ENCODE measurements at places on chromosomes 7 and 10. TPM values are rescaled to one million over a fixed set of nuclear protein-coding genes. Genes with fewer than 3 reads are reported as not detected.

- H3K4me3 ChIP-seq: no peak overlapping the region
- H3K27ac ChIP-seq: no peak overlapping the region
- H3K27me3 ChIP-seq: peaks cover 1% of the 10 kb centered on the region
Measured at GRCh38 chr10:94493463-94493862, 52.1 kb upstream of the HELLS start.

- no peak for DNase-seq
- no peak within 1 kb of the TSS for H3K27ac ChIP-seq
- no peaks in the 10 kb centered on the region for H3K36me3 ChIP-seq
- H3K4me1 ChIP-seq: no peaks in the 10 kb centered on the region
- peaks cover 1% of the 10 kb centered on the region for H3K27me3 ChIP-seq
Measured at GRCh38 chr7:123199883-123200282, at the start of gene SLC13A1. SLC13A1 (minus strand) TSS chr7:123199969; CDS start chr7:123199946, 23 bp downstream.

DNA sequence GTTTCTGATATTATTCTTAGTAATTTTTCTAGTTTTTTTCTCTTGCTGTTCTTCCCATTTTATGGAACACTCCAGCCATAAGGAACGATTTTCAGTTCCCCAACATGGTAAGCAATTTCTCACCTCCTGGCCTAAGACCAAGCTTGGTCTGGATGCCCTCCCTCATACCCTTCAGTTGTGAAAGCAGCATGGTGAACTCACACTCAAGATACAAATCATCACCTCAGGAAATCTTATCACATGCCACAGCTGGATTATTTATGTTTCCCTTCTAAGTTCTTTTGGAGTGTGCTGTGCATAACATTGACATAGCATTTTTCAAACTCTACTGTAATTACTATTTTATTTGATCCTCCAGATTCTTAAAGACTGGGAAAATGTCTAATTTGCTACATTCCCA is 216.6 kb downstream of the AGMO start:
- H3K4me1 ChIP-seq: no peaks in the 10 kb centered on the region
- H3K36me3 ChIP-seq: no peaks in the 10 kb centered on the region
- peaks cover 1% of the 10 kb centered on the region for H3K27me3 ChIP-seq
- no peak for DNase-seq

- H3K27ac ChIP-seq: no peak overlapping the region
- DNase-seq: no peak
- peaks cover 6% of the 10 kb centered on the region for H3K4me1 ChIP-seq
- peak overlapping the region; percentile 86 for H3K4me3 ChIP-seq
- H3K27me3 ChIP-seq: peaks cover 4% of the 10 kb centered on the region
Measured at GRCh38 chr10:3173171-3173878, 743 bp upstream of the PITRM1 start.

- no peak for DNase-seq
- no peak overlapping the region for H3K4me3 ChIP-seq
- H3K4me1 ChIP-seq: no peaks in the 10 kb centered on the region
- no peaks in the 10 kb centered on the region for H3K36me3 ChIP-seq
- H3K27ac ChIP-seq: no peak overlapping the region
Measured at GRCh38 chr7:121313793-121314676, 14.8 kb upstream of the WNT16 start.

DNA sequence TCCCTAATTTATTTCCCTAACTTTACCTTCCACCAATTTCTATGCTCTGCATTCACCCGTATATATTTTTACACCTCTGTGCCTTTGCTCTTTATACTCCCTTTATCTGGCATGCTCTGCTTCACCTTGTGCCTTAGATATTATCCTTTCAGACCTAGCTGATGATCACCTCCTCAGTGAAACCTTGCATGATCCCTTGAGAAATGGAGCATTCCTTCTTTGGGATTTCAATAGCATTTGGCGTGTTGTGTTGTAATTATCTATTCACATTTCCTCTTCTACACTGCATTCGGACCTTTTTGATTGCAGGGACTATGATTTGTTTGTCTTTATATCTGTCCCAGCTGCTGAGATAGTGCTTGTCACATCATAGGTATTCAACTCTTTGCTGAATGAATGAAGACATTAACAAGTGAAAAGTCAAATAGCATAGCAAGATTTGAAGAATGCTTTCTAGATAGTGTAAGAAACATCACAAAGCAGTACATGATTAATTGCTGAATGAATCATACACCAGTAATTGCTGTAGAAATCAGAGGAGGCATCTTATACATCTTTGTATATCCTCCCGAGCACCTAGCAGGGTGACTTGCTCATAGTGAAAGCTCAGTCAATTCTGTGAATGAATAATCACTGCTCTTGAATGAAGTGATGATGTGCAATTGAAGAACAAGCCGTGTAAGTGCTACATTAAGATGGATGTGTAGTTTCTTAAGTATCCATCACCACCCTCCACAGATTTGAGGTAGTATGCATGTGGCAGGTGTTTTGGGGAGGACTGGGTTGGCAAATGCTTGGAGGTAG is 2.0 kb upstream of the TM9SF3 start:
- no peak for DNase-seq
- H3K27ac ChIP-seq: no peak overlapping the region
- peaks cover 5% of the 10 kb centered on the region for H3K36me3 ChIP-seq
- H3K27me3 ChIP-seq: peaks cover 10% of the 10 kb centered on the region
- H3K4me3 ChIP-seq: no peak overlapping the region

DNA sequence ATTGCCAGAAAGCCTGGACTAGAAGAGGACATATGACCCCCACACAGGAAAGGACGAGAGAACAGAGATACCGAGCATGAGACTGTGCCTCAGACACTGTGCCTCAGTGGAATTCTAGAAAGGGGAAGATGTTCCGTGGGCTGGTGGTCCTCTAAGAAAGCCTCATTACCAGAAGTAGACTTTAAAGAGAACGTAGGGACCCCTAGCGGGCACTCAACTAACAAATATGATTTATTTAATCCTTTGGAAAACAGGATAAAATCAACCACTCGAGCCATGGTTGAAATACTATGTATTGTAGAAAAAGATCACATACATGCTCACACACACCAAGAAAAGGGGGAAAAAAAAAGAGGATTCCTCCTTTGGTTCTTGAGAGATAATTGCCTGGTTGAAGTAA is 701.2 kb upstream of the SORCS1 start:
- no peaks in the 10 kb centered on the region for H3K4me1 ChIP-seq
- H3K4me3 ChIP-seq: no peak overlapping the region
- H3K36me3 ChIP-seq: no peaks in the 10 kb centered on the region
- H3K27me3 ChIP-seq: no peaks in the 10 kb centered on the region
- DNase-seq: no peak

GRCh38 chr10:72309290-72310240 is 35.8 kb downstream of the DDIT4 start:
- H3K4me3 ChIP-seq: no peak overlapping the region
- H3K27ac ChIP-seq: peak overlapping the region; percentile 13
- no peak for DNase-seq
- peaks cover 27% of the 10 kb centered on the region for H3K4me1 ChIP-seq
- H3K36me3 ChIP-seq: peaks cover 5% of the 10 kb centered on the region

DNA sequence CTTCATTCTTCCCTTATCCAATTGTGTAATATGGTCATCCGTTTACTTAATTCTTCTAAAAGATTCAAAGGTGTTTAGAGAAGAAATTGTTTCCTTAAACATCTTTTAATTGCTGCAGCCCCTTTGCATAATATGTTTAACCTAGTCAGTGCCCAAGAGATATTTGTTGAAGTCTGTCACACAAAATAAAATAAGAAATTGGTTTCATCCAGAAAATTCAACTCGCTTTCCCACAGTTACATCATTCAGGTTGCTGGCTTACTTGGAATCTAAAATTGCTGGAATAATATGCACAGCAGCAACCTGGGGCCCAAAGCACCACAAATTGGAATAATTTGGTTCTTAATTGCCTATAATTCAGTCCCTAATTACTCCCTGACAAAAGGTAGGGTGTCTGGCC is 155.1 kb upstream of the ETV1 start:
- DNase-seq: no peak
- H3K4me1 ChIP-seq: no peaks in the 10 kb centered on the region
- no peaks in the 10 kb centered on the region for H3K27me3 ChIP-seq
- no peaks in the 10 kb centered on the region for H3K36me3 ChIP-seq

- no peak overlapping the region for H3K4me3 ChIP-seq
- peaks cover 23% of the 10 kb centered on the region for H3K36me3 ChIP-seq
- H3K27me3 ChIP-seq: peaks cover 5% of the 10 kb centered on the region
- peak overlapping the region; percentile 58 for H3K27ac ChIP-seq
Measured at GRCh38 chr10:59303018-59303417, 59.3 kb downstream of the FAM13C start.

- no peak overlapping the region for H3K4me3 ChIP-seq
- H3K4me1 ChIP-seq: no peaks in the 10 kb centered on the region
- no peaks in the 10 kb centered on the region for H3K36me3 ChIP-seq
- no peak for DNase-seq
- no peak overlapping the region for H3K27ac ChIP-seq
- H3K27me3 ChIP-seq: peaks cover 3% of the 10 kb centered on the region
Measured at GRCh38 chr10:123491364-123491763, 174.8 kb upstream of the GPR26 start.

- peak overlapping the region; percentile 26 for H3K4me3 ChIP-seq
- peaks cover 15% of the 10 kb centered on the region for H3K4me1 ChIP-seq
- H3K36me3 ChIP-seq: peaks cover 40% of the 10 kb centered on the region
- peak; percentile 10 for DNase-seq
Measured at GRCh38 chr7:75623390-75624133, 115.2 kb downstream of the HIP1 start.

DNA sequence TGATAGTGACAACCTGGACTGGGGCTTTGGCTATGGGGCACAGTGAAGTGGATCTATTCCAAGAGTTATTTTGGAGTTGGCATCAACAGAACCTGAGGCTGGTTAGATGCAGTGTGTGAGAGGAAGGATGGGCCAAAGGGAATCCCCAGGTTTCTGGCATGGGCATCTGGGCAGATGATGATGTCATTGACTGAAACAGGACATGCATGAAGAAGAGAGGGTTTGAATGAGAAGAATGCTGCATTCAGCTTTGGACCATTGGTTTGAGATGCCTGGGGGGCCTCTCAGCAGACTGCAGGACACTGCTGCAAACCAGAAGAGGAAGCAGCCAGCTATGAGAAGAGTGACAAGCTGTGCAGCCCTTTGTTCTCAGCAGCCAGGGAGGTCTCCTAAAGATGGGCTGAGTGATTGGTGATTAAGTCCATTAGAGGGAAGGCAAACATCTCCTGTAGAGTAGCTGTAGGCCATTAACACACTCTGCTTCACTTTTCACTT is 23.1 kb upstream of the PIK3CG start:
- no peak for DNase-seq
- H3K27ac ChIP-seq: no peak overlapping the region
- peaks cover 2% of the 10 kb centered on the region for H3K27me3 ChIP-seq
- no peaks in the 10 kb centered on the region for H3K4me1 ChIP-seq

DNA sequence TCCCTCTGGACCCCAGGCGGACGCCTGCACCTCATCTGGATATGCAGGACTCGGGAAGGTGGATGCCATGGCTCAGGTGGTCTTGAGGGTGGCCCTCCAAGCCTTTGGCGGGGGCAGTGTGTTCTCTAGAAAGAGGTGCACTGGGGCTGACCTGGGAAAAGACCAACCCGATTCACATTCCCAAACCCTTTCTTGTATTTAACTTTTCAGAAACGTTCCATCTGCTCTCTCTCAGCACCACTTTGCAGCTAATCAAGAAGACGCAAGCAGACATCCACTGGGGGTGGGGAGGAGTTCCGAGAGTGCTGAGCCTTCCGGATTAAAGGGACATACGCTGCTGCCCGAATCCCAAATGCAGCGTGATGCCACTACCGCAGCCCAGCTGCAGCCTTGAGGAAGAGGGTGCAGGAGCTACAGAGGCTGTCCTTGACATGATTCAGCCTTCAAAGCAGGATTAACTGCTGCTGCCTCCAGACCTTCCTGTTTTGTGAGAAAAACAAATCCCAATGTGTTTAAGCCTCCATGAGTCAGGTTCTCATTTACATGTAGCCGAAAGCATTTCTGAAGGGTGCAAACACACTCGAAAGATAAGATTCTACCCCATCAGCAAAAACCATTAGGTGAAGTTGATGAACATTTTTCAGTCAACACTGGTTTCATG is 39.9 kb downstream of the RBM17 start:
- H3K27me3 ChIP-seq: peaks cover 7% of the 10 kb centered on the region
- H3K4me1 ChIP-seq: peaks cover 16% of the 10 kb centered on the region
- no peak overlapping the region for H3K27ac ChIP-seq
- no peak for DNase-seq
- no peak overlapping the region for H3K4me3 ChIP-seq
- no peaks in the 10 kb centered on the region for H3K36me3 ChIP-seq

- H3K4me1 ChIP-seq: no peaks in the 10 kb centered on the region
- no peak overlapping the region for H3K27ac ChIP-seq
- H3K36me3 ChIP-seq: no peaks in the 10 kb centered on the region
- H3K4me3 ChIP-seq: no peak overlapping the region
- peaks cover 4% of the 10 kb centered on the region for H3K27me3 ChIP-seq
Measured at GRCh38 chr7:69399401-69399800, 198.9 kb upstream of the AUTS2 start.

GRCh38 chr10:101290431-101290830 is 61.2 kb upstream of the LBX1 start:
- peak overlapping the region; percentile 37 for H3K4me3 ChIP-seq
- DNase-seq: no peak
- H3K27me3 ChIP-seq: peaks cover 21% of the 10 kb centered on the region
- peaks cover 15% of the 10 kb centered on the region for H3K4me1 ChIP-seq
- peaks cover 7% of the 10 kb centered on the region for H3K36me3 ChIP-seq
- H3K27ac ChIP-seq: no peak overlapping the region

- no peak overlapping the region for H3K4me3 ChIP-seq
- peaks cover 2% of the 10 kb centered on the region for H3K4me1 ChIP-seq
- no peak overlapping the region for H3K27ac ChIP-seq
- no peaks in the 10 kb centered on the region for H3K36me3 ChIP-seq
- peaks cover 2% of the 10 kb centered on the region for H3K27me3 ChIP-seq
- DNase-seq: peak; percentile 9
Measured at GRCh38 chr7:103106005-103106702, 31.2 kb downstream of the ARMC10 start.

GRCh38 chr7:107960272-107960671 is 42.7 kb downstream of the LAMB1 start:
- no peak overlapping the region for H3K27ac ChIP-seq
- H3K4me3 ChIP-seq: no peak overlapping the region
- H3K36me3 ChIP-seq: peaks cover 80% of the 10 kb centered on the region
- H3K27me3 ChIP-seq: peaks cover 11% of the 10 kb centered on the region
- H3K4me1 ChIP-seq: no peaks in the 10 kb centered on the region

DNA sequence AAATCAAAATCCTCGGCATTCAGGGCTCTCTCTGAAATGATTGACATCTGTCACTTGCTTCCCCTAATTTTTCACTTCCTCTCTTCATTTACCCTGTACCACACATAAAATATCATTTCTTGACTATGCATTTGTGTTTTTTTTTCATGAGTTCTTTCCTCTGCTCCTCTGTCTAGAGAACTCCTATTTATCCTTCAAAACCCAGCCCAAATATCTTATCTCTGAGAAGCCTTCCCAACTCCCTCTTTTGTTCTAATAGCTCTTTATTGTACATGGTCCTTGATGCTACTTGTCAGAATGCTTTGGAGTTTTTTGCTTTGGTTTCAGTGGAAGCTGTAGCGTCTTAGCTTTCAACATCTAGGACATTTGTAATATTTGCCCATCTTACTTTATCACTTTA is 190.2 kb upstream of the CTBP2 start:
- no peaks in the 10 kb centered on the region for H3K36me3 ChIP-seq
- no peaks in the 10 kb centered on the region for H3K27me3 ChIP-seq
- no peak overlapping the region for H3K27ac ChIP-seq
- H3K4me1 ChIP-seq: no peaks in the 10 kb centered on the region
- H3K4me3 ChIP-seq: no peak overlapping the region

The KNDC1 gene
- 1.3 TPM for total RNA-seq

The CDHR1 gene
- total RNA-seq: 1.3 TPM

The GRID1 gene
- total RNA-seq: 0.26 TPM

The ACBD7 gene
- total RNA-seq: 0.33 TPM

The NUTM2B gene
- total RNA-seq: 1.5 TPM

The ANKRD61 gene
- not detected for total RNA-seq

The SLC13A4 gene
- not detected for total RNA-seq

The SMO gene
- 17.4 TPM for total RNA-seq

Data from endothelial cell (in vitro differentiated cells).